Esophagus squamous epithelium (tissue), 5 donors: ENCODE measurements at places on chromosomes 16 and 17. TPM values are rescaled to one million over a fixed set of nuclear protein-coding genes. Genes with fewer than 3 reads are reported as not detected.

DNA sequence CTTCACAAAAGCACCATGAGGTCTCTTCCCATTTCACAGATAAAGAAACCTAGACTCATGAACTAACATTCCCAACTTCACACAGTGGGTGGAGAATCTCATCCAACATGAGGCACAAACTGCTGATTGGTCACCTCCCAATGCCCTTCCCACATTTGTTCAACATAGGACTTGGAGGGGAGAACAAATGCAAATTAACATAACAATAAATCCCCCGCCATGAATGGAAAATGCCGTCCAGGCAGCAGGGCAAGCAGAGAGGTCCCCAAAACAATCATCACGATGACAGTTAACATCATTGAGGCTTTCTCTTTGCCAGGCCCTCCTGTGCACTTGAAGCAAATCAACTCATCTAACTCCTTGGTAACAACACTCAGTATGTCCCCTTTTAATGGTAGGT is 185.3 kb downstream of the TMEM132E start:
- no peak overlapping the region for H3K27ac ChIP-seq
- H3K4me3 ChIP-seq = no peak overlapping the region
- DNase-seq = no peak
- H3K4me1 ChIP-seq = no peaks in the 10 kb centered on the region
- H3K27me3 ChIP-seq = peaks cover 4% of the 10 kb centered on the region
- H3K36me3 ChIP-seq = no peaks in the 10 kb centered on the region

DNA sequence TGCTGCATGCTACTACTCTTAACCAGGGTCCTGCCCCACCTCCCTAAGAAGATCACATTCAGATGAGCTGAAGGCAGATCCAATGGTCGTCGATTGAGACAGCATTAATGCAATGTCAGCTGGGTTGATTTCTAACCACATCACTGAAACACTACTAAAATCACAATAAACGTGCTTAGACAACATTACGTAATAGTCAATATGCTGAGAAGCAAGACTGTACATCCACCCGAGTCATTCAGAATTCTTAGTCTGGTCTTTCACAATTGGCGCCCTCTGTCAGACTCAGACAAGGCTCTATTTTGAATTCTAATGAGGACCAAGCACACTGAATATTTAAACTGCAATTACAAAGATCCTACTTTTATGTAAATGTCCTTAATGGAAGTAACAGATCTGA is 205.2 kb downstream of the STX8 start:
- DNase-seq = no peak
- H3K4me1 ChIP-seq = peaks cover 4% of the 10 kb centered on the region
- no peak overlapping the region for H3K27ac ChIP-seq
- H3K36me3 ChIP-seq = no peaks in the 10 kb centered on the region
- H3K27me3 ChIP-seq = no peaks in the 10 kb centered on the region

DNA sequence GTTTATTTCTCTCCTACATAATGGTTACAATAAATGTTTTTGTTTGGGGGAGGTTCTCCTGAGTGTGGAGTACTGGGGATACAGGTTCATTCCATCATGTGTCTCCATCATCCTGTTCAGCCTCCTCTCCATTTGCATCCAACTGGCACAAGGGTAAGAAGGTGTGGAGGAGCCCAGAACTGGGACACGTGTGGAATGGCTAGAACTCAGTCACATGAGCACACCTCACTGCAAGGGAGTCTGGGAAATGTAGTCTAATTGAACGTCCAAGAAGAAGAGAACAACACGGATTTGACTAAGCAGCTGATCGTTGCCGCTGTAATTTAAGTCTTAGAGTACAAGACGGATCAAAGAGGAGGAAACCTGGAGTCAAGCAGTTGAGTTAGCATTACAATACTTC is 6.1 kb downstream of the OR1A1 start:
- H3K27me3 ChIP-seq = no peaks in the 10 kb centered on the region
- no peak for DNase-seq
- H3K4me3 ChIP-seq = no peak overlapping the region

DNA sequence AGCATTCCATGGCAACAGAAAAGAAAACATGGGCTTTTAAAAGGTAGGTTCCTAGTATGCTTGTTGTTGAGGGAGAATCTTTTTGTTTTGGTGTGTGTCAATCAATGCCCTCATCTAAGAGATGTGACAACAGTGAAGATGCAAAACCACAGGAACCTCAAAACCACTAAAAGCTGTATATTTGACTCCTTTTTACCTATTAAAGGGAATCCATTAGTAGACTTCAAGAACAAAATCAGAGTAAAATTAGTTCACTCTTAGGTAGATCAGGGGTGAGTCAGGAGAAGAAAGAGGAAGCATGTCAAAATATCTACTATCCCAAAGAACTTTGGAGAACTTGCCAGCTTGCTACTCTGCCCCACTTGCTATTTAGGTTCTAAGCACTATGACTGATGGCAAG is 89.1 kb downstream of the CDK5R1 start:
- H3K36me3 ChIP-seq = no peaks in the 10 kb centered on the region
- H3K27ac ChIP-seq = no peak overlapping the region
- no peak for DNase-seq
- H3K4me1 ChIP-seq = no peaks in the 10 kb centered on the region

- peaks cover 2% of the 10 kb centered on the region for H3K27me3 ChIP-seq
- no peak overlapping the region for H3K4me3 ChIP-seq
- no peaks in the 10 kb centered on the region for H3K36me3 ChIP-seq
- no peak for DNase-seq
- H3K4me1 ChIP-seq = no peaks in the 10 kb centered on the region
Observed at GRCh38 chr17:2929881-2930533, 133.4 kb downstream of the OR1D5 start.

- H3K4me1 ChIP-seq = no peaks in the 10 kb centered on the region
- no peaks in the 10 kb centered on the region for H3K27me3 ChIP-seq
- no peak overlapping the region for H3K27ac ChIP-seq
- no peaks in the 10 kb centered on the region for H3K36me3 ChIP-seq
- H3K4me3 ChIP-seq = no peak overlapping the region
- no peak for DNase-seq
Observed at GRCh38 chr16:17555176-17555575, 84.4 kb upstream of the XYLT1 start.

DNA sequence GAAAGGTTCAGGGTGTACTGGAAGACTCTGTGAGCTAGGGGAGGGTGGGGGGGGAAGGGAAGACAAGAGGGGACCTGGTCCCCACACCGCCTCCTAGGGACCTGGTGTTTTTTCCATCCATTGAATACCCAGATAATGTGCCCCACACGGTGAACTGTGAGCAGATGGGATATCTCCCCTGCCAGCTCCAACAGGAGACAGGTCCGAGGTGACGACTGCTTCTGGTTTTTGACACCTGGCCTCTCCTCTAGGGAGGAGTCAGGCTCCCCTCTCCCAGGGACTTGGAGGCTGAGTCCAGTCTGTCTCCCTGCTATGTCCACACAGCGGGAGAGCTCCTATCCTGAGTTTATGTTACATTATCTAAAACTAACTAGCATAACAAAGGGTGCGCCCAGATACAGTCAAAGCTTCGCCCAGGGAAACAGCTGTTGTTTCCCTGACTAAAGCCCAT is 1.8 kb downstream of the MARVELD3 start:
- no peak overlapping the region for H3K4me3 ChIP-seq
- no peaks in the 10 kb centered on the region for H3K27me3 ChIP-seq
- DNase-seq = no peak

GRCh38 chr17:39629898-39630297 is 3.1 kb downstream of the PPP1R1B start:
- H3K4me3 ChIP-seq = no peak overlapping the region
- H3K36me3 ChIP-seq = no peaks in the 10 kb centered on the region
- H3K4me1 ChIP-seq = peaks cover 72% of the 10 kb centered on the region
- DNase-seq = no peak
- H3K27ac ChIP-seq = no peak overlapping the region
- H3K27me3 ChIP-seq = peaks cover 9% of the 10 kb centered on the region

Gene SYCE1L
- total RNA-seq = 1.1 TPM

Gene HNF1B
- total RNA-seq = not detected
